Ovary (tissue), 10 donors: ENCODE measurements at places on chromosomes 4 and X. TPM values are rescaled to one million over a fixed set of nuclear protein-coding genes. Genes with fewer than 3 reads are reported as not detected.
A peak's percentile ranks its signal among the peaks of the same experiment; 100 is the strongest.

Gene LRIT3
- 0.24 TPM for total RNA-seq

Gene KIT
- total RNA-seq: 7.0 TPM

Gene STOX2
- total RNA-seq: 4.9 TPM

Gene FRG2
- total RNA-seq: not detected

Gene CENPVL1
- total RNA-seq: not detected

Gene UBA1
- 196 TPM for total RNA-seq

Gene EMCN
- 14.3 TPM for total RNA-seq

GRCh38 chr4:173135241-173135847, 33.3 kb upstream of the GALNT7 start:
- H3K4me3 ChIP-seq: no peak overlapping the region
- DNase-seq: no peak
- H3K4me1 ChIP-seq: no peaks in the 10 kb centered on the region
- H3K36me3 ChIP-seq: no peaks in the 10 kb centered on the region

DNA sequence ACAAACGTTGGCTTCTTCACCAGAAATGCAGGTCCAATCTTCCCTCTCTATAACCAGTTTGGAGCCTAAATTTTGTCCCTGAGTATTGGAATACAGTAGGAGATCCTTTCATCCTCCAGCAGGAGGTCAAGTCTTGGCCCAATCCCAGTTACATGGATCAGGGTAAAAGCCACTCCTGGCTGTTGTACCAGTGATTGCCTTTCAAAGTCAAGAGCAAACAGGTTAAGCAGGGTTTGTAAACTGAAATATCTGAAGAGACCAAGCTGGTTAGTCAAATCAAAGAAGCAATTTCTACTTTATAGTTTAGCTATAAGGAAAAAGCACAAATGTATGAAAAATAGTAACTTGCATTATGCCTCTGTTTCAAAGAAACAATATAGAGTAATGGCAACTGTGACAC, 329.4 kb downstream of the NAF1 start:
- DNase-seq: no peak
- H3K27me3 ChIP-seq: no peaks in the 10 kb centered on the region
- no peak overlapping the region for H3K27ac ChIP-seq
- no peaks in the 10 kb centered on the region for H3K36me3 ChIP-seq
- no peaks in the 10 kb centered on the region for H3K4me1 ChIP-seq
- H3K4me3 ChIP-seq: no peak overlapping the region

- H3K4me1 ChIP-seq: no peaks in the 10 kb centered on the region
- H3K27ac ChIP-seq: no peak overlapping the region
- no peaks in the 10 kb centered on the region for H3K36me3 ChIP-seq
- no peak for DNase-seq
- H3K4me3 ChIP-seq: no peak overlapping the region
- H3K27me3 ChIP-seq: no peaks in the 10 kb centered on the region
Measured at GRCh38 chrX:67684136-67684535, 140.3 kb downstream of the AR start.

DNA sequence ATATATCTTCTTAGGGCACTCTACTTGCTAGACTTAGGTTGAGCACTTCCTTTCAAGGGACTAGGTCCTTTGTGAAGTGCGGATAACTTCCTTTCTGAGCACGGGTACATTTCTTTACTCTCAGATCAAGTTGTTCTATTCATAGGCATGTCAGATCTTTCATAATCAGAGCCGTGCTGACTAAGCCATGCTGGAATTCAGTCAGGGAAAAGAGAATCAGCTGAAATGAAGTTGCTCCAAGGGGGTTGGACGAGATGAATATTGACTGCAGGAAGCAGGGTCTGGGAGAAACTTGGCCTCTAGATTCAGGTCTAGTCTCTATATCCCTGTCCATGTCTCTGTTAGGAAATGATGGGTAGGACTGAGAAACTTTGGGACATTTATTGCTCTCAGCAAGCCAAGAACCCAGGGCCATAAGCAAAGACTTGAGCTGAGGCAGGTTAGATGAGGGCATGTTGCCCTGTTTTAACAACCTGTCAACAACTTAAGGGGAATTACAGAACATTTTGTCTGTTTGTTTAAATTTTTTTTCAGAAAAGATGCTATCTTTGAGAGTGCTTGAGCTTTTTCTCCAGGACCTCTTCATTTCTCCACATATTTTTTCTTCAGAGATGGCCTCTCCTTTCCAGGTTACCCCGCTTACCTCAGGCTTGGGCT, 28.3 kb downstream of the AREG start:
- no peak for DNase-seq
- H3K27ac ChIP-seq: no peak overlapping the region

DNA sequence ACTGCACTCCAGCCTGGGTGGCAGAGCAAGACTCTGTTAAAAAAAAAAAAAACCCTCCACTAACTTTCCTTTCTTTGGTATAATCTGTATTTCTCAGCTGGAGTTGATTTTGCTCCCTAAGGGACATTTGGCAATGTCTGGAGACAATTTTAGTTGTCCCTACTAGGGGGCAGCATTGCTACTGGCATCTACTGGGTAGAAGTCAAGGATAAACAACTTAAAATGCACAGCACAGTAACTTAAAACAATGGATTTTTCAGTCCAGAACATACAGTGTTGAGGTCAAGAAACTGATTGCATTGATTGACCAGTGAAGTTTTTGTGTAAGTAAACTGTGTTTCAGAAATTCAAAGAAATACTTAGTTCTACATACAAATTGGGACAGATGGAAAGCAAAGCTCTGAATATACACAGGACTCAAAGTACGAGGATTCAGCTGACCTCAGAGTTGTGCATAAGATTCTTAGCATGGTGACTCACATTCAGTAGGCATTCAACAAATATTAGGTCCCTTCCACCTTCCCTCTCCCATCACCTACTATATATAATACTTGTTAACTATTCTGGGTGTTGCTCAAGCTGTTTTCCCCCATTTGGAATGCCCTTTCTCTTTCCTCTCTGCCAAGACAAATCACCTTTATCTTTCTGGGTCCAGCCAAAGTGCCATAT, 8.8 kb downstream of the DDX53 start:
- H3K27me3 ChIP-seq: no peaks in the 10 kb centered on the region
- no peak overlapping the region for H3K27ac ChIP-seq
- no peak for DNase-seq
- H3K4me3 ChIP-seq: no peak overlapping the region
- no peaks in the 10 kb centered on the region for H3K36me3 ChIP-seq

DNA sequence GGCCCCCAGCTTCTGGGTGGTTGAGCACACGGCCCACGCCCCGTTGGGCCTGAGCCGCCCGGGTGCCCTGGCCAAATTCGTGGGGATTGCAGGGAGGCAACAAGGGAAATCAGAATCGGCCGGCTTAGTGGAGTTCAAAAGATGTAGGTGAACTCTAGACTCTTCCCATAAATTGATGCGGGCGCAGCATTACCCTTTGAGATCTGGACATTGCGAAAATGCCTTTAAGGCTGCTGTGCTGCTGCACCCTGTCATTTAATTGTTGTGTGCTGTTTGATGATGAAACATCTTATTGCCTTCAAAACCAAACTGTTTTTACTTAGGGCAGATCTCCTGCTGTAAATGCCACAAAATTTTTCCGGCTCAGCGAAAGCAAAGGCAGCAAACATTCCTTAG, 409 bp upstream of the MPP1 start:
- H3K27me3 ChIP-seq: no peaks in the 10 kb centered on the region
- no peaks in the 10 kb centered on the region for H3K36me3 ChIP-seq
- H3K4me3 ChIP-seq: peak overlapping the region; percentile 54

DNA sequence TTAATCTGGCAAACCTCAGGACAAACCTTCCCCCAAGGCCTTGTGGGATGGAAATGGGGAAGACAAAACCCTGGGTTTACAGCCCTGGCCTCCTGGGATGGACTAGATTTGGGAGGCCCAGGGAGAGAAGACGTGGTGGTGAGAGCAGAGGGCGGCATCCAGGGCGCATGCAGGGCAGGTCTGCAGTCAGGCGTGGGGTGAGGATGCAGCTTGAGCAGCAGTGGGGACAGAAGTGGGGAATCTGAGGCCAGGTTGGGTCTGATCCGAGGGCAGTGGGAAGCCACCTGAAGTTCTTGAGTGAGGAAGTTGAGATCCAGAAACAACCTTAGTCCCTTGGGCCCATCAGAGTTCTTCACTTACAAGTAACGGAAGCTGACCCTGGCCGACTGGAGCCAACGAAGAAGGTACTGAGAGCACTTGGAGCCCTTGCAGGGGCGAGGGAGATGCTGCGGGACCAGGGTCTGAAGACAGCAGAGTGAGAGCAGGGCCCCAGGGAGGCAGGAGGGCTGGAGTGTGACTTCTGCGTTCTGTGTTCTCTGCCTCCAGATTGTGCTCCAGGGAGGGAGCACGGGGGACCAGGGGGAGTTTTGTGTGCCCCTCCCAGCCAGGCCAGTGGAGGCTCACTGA, 42.0 kb upstream of the GPR78 start:
- H3K4me3 ChIP-seq: no peak overlapping the region
- no peaks in the 10 kb centered on the region for H3K27me3 ChIP-seq
- no peak overlapping the region for H3K27ac ChIP-seq
- no peak for DNase-seq
- H3K4me1 ChIP-seq: peaks cover 6% of the 10 kb centered on the region
- no peaks in the 10 kb centered on the region for H3K36me3 ChIP-seq

DNA sequence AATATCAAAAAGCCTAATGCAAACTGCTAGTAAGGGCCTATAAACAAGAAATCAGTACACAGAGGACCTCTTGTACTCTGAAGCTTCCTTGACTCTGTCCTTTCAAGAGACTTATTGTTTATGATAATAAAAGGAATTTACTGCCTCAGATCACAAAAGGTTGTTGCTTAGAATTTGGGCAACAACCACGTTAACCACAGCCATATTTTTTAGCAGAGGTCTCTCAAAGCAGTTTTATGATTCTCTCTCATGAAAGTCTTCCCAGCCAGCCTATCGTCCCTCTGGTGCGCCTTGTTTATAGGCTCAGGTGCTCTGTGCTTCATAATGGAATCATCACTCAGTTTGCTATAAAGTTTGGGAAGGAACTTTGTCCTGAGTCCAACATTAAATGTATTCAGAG, 270.6 kb downstream of the RCHY1 start:
- no peaks in the 10 kb centered on the region for H3K4me1 ChIP-seq
- no peak overlapping the region for H3K4me3 ChIP-seq
- no peak for DNase-seq
- H3K36me3 ChIP-seq: no peaks in the 10 kb centered on the region
- H3K27me3 ChIP-seq: no peaks in the 10 kb centered on the region
- H3K27ac ChIP-seq: no peak overlapping the region

DNA sequence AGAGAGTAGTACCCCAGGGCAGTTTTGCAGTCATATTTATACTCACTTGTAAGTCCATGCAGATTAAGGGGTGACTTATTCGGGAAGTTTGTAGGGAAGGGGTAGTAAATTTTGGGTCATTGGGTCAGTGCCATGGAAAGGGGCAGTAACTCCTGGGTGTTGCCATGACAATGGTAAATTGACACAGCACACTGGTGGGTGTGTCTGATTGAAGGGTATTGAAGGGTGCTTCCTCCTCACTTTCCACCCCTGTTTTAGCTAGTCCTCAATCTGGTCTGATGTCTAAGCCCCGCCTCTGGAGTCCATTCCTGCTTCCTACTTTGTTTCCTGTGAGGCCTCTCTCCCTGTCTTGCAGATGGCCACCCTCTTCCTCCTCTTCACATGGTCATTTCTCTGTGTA, 11.9 kb downstream of the ODAPH start:
- H3K27ac ChIP-seq: no peak overlapping the region
- H3K4me1 ChIP-seq: no peaks in the 10 kb centered on the region
- no peaks in the 10 kb centered on the region for H3K27me3 ChIP-seq
- DNase-seq: no peak
- no peak overlapping the region for H3K4me3 ChIP-seq

GRCh38 chr4:38509551-38509950, 154.4 kb upstream of the KLF3 start:
- no peak for DNase-seq
- no peaks in the 10 kb centered on the region for H3K27me3 ChIP-seq
- no peaks in the 10 kb centered on the region for H3K4me1 ChIP-seq
- no peak overlapping the region for H3K4me3 ChIP-seq

GRCh38 chr4:76951672-76952010, 2.1 kb downstream of the SEPTIN11 start:
- H3K4me3 ChIP-seq: no peak overlapping the region
- DNase-seq: no peak
- H3K27me3 ChIP-seq: no peaks in the 10 kb centered on the region
- peaks cover 10% of the 10 kb centered on the region for H3K4me1 ChIP-seq

- H3K27me3 ChIP-seq: no peaks in the 10 kb centered on the region
- DNase-seq: no peak
- H3K4me3 ChIP-seq: no peak overlapping the region
- no peak overlapping the region for H3K27ac ChIP-seq
- H3K4me1 ChIP-seq: no peaks in the 10 kb centered on the region
Measured at GRCh38 chrX:70016513-70016912, 33.2 kb downstream of the AWAT2 start.

DNA sequence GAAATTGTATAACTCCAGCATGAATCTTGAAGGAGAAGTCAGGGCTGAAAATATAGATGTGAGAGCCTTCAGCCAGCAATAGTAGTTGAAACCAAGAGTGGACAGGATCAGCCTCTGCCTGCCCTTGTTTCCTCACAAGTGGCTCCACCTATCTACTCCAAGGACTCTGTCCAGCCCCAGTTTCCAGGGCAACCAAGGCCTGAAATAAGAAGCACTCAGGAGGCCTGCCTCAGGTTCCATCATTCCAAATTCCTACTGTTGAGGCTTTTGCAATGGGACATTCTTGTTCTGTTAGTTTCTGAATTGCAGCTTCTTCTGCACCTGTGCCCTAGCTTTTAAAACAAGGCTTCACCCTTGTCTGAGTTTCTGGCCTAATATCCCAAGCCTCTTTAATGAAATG, 41.6 kb downstream of the TRPC5OS start:
- no peak overlapping the region for H3K27ac ChIP-seq
- no peaks in the 10 kb centered on the region for H3K36me3 ChIP-seq
- H3K4me1 ChIP-seq: no peaks in the 10 kb centered on the region
- no peaks in the 10 kb centered on the region for H3K27me3 ChIP-seq
- DNase-seq: no peak

GRCh38 chrX:153647461-153648357, 706 bp downstream of the DUSP9 start:
- H3K27me3 ChIP-seq: no peaks in the 10 kb centered on the region
- no peak overlapping the region for H3K27ac ChIP-seq
- peak; percentile 32 for DNase-seq
- no peaks in the 10 kb centered on the region for H3K4me1 ChIP-seq
- no peak overlapping the region for H3K4me3 ChIP-seq

- no peak overlapping the region for H3K4me3 ChIP-seq
- peak overlapping the region; percentile 45 for H3K27ac ChIP-seq
- DNase-seq: no peak
- no peaks in the 10 kb centered on the region for H3K36me3 ChIP-seq
Measured at GRCh38 chrX:130094696-130095095, 15.6 kb downstream of the ELF4 start.
